Brain pericyte (primary cell): ENCODE measurements at places on chromosomes 4 and X.

GRCh38 chr4:8210010-8210409, 10.9 kb downstream of the SH3TC1 start:
- DNase-seq, result no peak

GRCh38 chr4:533318-534100, 34.5 kb downstream of the PIGG start:
- no peak for DNase-seq

DNA sequence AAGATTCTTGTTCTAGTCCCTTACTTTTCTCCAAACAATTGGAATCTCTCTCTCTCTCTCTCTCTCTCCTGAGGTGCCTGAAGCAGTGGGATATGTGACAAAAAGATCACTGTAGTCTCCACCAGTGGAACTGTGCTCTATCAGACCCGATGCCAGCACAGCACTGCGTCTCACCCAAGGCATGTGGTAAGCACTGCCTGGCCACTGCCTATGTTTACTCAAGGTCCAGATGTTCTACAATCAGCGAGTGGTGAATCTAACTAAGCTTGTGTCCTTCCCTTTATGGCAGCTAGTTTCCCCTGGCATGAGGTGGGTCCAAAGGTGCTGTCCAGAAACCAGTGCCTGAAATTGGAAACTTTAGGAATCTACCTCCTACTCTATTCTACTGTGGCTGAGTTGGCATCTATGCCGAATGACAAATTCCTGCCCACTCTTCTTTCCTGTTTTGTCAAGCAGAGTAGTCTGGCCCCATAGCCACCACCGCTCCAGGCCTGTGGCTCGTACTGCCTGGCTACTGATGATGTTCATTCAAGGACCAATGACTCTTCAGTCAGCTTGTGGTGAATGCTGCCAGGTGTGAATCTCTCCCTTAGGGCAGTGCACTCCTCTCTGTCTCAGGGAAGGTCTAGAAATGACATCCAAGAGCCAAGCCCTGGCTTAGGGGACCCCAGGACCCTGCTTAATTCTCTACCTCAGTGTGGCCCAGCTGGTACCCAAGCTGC, 416.5 kb downstream of the TEX13C start:
- DNase-seq, result no peak

- DNase-seq, result no peak
Measured at GRCh38 chrX:148133105-148133725, 152.1 kb downstream of the FMR1NB start.

- DNase-seq, result no peak
Measured at GRCh38 chr4:70749313-70749712, 27.5 kb downstream of the RUFY3 start.

DNA sequence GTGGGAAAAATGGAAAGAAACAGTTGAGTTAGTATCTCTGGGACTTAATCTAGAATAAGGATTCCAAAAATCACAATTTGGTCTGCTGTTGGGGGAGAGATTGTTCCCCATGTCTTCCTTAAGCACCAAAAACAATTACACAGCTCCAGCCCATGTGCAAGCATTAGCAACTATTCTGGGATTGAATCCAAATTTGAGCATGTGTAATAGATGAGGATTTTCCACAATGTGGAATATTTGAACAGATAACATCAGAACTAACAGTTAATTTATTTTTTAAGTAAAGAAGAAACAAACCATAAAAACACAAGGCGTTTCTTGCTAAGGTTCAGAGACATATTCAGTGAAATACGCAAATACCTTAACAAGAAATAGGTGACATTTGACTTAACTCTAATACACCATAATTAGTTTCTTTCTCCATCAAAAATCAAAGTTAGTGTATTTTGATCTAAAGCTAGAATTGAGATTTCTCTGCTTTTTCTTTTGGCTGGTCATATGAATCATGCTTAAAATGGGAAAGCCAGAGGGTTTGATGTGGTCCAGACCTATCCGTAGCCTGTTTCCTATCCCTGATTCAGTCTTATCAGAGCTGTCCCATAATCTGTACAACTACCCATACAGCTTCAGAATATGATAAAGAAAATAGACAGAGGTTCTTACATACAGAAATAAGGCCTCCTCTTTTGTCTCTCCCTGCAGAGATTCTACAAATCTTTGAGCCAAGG, 413.4 kb downstream of the PACRGL start:
- no peak for DNase-seq

- no peak for DNase-seq
Measured at GRCh38 chr4:16926214-16926613, 27.8 kb upstream of the LDB2 start.
